Natural killer cell treated with Interleukin-12 subunit alpha and Interleukin-12 subunit beta and Interleukin-15 and Interleukin-18, amount 100 ng/mL, for 72 hours (primary cell): ENCODE measurements at places on chromosomes 1 and 21. TPM values are rescaled to one million over a fixed set of nuclear protein-coding genes. Genes with fewer than 3 reads are reported as not detected.

The DEPDC1 gene
- total RNA-seq = 20.9 TPM

The SEC16B gene
- total RNA-seq = not detected

The ZNF593OS gene
- total RNA-seq = not detected

GRCh38 chr1:147272042-147272441, 29.6 kb downstream of the CHD1L start:
- no peak for DNase-seq

GRCh38 chr1:63861052-63861691, 87.4 kb downstream of the ROR1 start:
- DNase-seq = no peak

DNA sequence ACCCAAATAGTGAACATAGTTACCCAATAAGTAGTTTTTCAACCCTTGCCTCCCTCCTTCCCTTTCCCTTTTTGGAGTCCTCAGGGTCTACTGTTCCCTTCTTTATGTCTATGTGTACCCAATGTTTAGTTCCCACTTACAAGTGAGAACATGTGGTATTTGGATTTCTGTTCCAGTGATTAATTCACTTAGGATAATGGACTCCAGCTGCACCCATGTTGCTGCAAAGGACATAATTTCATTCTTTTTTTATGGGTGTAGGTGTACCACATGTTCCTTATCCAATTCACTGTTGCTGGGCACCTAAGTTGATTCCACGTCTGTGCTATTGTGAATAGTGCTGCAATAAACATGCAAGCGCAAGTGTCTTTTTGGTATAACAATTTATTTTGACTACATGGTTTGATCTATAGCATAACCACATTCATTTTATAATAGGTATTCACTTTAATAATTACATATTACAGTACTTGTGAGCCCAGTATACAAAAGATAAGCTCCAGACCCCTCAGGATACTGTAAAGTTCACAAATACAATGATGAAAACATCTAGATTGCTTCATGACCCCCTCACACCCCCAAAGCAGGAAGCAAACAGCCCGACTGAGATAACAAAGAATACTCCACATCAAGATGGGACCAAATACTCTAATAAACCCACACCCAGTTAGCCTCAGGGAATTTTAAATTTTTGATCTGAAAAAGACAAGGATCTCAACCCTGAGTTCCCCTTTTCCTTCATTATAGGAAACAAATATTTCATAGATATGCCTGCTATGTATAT, 45.3 kb downstream of the PUM1 start:
- no peak for DNase-seq

- DNase-seq = no peak
Measured at GRCh38 chr1:16013220-16013907, 4.5 kb downstream of the HSPB7 start.

GRCh38 chr1:109975718-109976117, 8.8 kb upstream of the AHCYL1 start:
- no peak for DNase-seq

- peak; percentile 40 for DNase-seq
Measured at GRCh38 chr21:42311816-42312625, 3.2 kb downstream of the TFF3 start.

DNA sequence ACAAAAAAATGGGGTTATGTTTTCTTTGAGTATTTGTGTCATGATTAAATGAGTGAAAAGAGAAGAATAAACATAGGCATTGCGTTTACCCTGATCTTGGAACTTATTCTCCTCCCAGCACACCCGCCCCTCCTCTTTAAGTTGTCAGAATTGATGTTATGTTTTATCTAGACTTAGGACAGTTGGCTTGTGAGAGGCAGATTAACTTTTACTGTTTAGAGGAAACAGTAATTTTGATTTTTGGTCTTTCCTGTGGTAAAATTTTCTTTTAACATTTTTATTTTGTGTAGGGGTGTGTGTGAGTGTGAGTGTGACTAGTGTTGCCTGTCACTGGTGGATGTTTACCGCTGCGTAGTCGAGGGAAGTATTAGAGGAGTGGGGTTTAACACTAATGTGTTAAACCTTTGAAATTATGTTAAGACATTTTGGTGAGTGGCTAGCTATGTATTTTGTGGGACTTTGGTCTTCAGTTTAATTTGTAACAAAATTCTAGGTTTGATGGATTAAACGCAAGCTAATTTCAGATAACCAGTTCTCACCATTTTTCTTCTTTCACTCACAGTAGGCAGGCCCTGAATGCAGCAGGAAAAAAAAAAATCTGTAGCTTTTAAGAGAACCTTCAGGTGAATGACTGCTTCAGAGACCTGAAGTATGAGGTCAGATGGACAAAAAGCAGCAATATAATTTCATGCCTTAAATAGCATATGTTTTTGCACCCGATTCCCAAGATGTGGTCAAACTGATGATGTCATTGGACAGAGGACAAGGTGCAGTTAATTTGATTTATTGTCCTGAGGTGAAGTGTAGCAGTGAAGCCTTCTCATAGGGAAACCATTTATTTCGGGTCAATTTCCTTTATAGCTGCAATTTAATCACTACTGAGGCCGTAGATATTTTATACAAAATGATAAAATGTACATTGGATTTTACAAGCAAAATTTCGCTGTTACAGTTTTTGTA, 2.7 kb downstream of the POU2F1 start:
- DNase-seq = no peak

DNA sequence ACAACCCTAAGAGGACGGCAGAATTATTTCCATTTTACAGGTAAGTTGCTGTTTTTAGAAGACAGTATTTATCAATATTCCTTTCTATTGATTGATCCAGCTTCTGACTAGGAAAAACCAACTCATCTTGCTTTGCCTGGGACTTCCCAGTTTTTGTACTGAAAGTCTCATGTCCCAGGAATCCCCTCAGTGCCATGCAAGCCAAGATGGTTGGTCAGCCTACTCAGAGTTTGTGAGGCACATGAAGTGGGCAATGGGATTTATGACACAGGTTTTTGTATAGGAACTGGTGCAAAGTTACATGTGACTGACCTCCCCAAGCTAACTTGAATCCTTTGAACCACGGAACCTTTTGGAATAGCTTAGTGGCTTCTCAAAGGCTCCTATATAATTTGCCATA, 45.5 kb downstream of the GNG12 start:
- no peak for DNase-seq
